ENCODE measurements at places on chromosomes 16 and 17.
A peak's percentile ranks its signal among the peaks of the same experiment; 100 is the strongest.

DNA sequence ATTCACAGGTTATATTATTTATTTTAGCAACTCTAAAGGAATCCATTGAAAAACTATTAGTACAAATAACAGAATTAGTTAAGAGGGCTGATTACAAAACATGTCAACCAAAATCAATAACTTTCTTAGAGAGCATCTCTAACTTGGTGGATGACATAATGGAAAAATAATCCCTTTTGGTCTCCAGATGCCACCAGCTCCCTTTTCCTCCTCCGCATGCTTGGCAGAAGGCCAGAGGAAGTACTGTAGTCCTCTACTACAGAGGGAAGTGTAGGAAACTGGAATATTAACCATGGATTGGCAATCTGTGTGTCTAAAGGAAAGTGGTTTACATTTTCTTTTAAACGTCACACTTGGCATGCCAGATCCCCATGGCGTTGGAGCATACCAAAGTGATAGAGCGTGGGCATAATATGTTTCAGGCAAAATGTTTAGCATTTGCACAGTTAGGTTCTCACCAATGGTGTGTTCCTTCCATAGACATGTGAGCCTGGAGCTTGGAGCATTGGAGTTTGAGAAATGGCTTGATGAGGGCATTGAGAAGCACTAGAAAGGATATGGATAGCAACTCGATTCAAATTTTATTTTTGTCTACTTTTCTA is 106.3 kb downstream of the PRKCB start:
- no peak for DNase-seq

DNA sequence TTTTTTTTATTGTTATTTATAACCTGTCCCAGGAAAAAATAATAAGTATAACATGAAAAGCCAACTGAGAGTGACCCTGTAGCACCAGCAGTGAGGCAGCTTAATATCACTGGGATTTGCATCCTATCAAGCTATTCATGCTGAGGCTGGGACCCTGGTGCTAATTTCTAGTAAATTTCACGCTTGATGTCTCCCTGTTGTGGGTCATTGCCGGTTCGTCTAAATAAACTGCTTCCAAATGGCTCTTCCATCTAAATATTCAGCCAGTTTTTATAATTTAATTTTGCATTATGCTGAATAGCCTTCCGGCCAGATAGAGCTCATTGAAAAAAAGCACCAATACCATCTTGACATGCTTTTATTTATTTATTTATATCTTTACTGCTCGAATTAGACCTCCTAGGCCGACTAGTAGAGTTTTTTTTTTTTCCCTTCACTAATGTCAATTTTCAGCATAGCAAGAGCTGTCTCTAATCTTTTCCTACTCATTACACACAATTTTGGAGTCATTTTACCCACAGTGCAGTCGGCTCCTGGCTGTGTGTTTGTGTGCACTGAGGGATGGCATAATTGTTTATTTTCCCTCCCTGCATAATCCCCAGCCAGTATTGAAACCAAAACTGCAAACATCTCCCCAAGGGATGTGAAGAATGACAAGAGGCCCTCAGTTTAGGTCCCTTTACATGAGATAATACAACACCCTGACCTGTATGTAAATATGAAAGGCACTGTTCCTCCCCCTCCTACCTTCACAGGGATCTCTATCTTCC is 168.8 kb downstream of the AATF start:
- DNase-seq: no peak

DNA sequence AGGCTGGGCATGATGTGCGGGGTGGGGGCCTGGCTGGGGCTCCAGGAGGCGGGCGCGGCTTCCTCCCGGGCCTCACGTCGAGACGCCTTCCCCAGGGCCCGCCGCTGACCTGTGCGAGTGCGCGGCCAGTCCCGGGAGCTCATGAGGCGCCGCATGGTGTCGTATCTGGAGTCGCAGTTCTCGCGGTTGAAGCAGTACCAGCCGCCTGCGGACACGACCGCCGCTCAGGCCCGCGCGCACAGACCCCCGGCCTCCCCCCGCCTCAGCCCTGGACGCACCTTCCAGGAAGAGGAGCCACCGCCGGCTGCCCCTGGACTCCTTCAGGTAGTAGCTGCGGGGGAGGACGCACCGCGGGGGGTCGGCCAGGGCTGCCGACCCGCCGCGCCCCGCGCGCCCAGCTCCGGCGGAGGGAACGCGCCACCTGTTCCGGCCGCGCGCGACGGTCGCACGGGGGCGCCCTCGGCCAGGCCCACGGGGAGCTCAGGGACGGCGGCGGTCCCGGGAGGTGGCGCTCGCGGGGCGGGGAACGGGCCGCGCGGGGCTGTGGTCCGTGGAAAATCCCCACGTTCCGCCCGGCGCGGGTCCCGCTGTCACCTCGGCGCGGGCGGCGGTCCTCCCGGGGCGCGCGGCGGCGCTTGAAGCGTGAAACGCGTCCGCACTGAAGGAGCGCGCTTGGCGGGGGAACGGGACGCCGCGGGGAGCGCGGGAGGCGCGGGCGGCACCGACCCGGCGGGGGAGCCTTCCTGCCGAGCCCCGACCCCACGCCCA is 1.4 kb downstream of the NOTUM start:
- peak; percentile 83 for DNase-seq

DNA sequence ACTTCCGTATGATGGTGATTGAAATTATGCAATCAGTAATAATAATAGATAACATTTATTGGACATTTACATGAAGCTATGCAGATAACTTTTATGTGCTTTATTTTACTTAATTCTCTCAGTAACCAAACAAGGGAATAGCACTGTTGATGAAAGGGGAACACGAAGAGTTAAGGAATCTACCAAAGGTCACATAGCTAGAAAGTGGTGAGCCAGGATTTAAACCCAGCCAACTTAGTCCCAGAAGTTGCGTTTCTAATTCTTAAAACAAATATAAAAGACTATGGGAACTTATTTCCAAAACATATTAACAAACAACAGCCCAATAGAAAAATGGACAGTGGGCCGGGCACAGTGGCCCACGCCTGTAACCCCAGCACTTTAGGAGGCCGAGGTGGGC is 9.7 kb downstream of the SPNS3 start:
- no peak for DNase-seq

GRCh38 chr17:61669522-61669921 is 78.5 kb upstream of the NACA2 start:
- no peak for DNase-seq

Data from activated naive CD4-positive, alpha-beta T cell treated with anti-CD3 and anti-CD28 coated beads, Interleukin-2, amount 50 U/mL, for 16 hours (primary cell).